CD4-positive, alpha-beta T cell treated with Interleukin-4 for 1 hour (primary cell): ENCODE measurements at places on chromosomes 7 and 10.

GRCh38 chr10:86103391-86104101 is 263.0 kb downstream of the GRID1 start:
- DNase-seq = no peak

GRCh38 chr7:95527033-95527775 is 41.5 kb downstream of the ASB4 start:
- peak; percentile 30 for DNase-seq

DNA sequence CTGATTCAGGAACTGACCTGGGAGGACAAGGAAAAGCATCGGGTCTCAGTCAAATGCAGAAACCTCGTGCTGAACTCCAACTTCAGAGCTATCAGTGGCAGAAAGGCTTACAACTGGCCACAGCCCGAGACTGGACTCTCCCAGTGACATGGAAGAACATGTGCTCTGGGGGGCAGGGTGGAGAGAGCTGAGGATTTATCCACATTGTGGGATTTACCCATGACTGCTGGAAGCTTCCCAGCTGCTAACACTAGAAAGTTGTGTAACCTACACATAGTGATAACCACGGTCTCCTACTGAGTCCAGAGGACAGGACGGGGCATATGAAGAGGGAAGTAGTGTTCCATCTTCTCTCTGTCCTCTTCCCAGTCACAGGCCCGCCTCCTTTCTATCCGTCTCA is 103.4 kb downstream of the ITIH5 start:
- no peak for DNase-seq

DNA sequence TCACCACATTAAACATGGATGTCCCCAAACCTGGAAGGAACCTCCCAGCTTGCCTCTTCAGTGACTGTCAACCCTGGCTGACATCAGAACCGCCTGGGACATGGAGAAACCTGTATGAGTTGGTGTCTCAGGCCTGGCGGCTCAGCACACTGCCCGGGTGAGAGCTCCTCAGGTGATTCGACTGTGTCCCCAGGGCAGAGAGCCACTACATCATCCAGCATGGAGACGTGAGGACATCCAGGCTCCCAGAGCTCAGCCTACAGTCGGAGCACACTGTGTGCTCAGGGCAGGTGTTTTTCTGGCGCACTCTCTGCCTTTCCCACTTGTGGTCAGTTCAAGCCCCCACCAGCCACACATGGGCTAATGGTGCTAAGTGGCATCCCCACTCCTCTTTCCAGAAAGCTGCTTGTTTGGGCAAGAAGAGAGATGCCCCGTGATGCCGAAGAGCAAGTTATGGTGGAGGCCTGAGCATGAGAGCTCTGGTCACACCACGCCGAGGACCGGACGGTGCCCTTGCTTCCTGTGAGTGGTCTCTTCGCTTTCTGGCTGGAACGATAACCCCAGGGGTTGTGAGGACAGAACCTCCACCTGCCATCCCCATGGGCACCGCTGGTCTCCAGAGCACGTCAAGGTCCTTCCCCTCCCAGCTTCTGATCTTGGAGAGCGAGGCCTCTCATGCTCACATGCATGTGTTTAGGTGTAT is 38.5 kb downstream of the AMZ1 start:
- no peak for DNase-seq

- no peak for DNase-seq
These were observed 21.3 kb upstream of the EVX1 start for GRCh38 chr7:27221201-27221797.

- DNase-seq = peak; percentile 8
These were observed 135.8 kb downstream of the CAMK1D start for GRCh38 chr10:12484941-12485805.

GRCh38 chr7:25308246-25308645 is 80.0 kb upstream of the NPVF start:
- DNase-seq = no peak

- DNase-seq = no peak
These were observed 19.8 kb downstream of the TSPAN14 start for GRCh38 chr10:80473692-80474596.

- DNase-seq = no peak
These were observed 50.0 kb upstream of the HGF start for GRCh38 chr7:81819861-81820260.

- DNase-seq = no peak
These were observed 214.7 kb downstream of the MAD1L1 start for GRCh38 chr7:2017914-2018568.

DNA sequence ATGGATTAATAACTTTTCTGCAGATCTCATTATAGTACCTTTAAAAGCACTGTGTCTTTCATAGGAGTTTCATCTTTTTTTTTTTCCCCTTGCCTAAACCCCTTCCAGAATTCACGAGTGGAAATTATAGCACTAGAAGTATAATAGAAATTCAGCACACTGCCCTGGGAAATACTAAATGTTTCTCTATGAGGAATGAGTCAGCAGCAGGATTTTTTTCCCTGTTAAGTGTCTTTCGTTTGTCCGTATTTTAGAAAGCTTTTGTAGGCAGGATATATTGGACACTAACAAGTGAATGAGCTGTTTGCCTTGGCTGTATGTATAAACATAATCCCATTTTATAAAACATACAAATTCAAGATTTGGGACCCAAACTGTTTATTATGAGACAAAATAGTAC is 105.8 kb downstream of the EXOC4 start:
- no peak for DNase-seq

- no peak for DNase-seq
These were observed 331.3 kb downstream of the PLXNA4 start for GRCh38 chr7:132244903-132245480.

- DNase-seq = no peak
These were observed 38.8 kb downstream of the RNLS start for GRCh38 chr10:88544140-88544870.
